ENCODE measurements at places on chromosomes 12 and 14.

DNA sequence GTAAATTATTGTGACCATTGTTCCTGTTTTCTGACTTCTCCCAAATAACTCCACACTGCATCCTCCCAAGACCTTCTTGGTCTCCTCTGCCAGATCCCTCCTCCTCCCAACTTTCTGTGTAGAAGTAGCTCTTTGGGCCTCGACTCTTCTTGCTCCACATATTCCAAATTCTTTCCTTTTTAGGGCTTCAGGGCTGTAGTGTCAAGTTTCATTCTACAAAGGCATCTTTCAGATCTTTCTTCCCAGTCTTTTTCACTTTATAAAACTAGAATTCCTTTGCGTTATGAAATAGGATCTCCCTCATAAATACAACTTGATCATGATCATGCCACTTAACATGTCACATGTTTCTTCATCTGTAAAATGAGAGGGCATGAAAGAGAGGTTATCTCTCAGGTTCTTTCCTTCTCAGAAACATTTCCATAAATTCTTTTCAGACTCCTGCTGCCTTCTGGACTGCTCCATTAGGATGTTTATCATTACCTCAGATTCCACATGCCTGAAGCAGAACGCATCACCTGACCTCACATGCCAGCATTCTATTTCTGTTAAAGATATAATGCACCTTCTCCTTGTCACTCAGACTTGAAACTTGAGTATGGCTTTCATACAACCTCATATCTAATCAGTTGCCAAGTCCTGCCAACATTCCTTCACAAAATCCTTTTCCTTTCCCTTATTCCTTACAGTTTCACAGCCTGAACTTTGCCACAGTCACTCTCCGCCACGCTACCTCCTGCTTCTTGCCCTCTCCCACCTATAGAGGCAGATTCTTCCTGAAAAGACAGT is 8.5 kb downstream of the SLC38A1 start:
- peak; percentile 27 for DNase-seq

GRCh38 chr12:82673698-82674097 is 13.0 kb upstream of the TMTC2 start:
- no peak for DNase-seq

DNA sequence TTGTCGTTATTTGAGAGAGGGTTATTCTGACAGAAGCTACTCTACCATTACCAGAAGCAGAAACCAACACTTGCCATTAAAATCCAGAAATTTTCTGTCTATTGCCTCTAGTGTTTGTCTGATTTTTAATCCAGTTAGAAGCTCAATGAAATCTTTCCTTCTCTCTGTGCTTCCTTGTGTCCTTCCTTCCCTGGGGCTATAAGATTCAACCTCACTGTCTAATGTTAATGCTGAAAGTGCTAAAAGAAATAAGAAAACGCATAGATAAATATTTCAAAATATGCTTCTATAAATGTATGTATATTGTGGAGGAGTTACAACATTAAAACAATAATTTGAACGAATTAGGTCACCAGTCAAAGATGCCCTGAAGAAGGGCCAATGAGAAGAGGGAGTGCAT is 120.8 kb downstream of the SEC23A start:
- no peak for DNase-seq

GRCh38 chr12:52846356-52846970 is 2.3 kb downstream of the KRT78 start:
- DNase-seq = no peak

GRCh38 chr14:24741871-24742270 is 107.9 kb upstream of the GZMB start:
- DNase-seq = no peak

DNA sequence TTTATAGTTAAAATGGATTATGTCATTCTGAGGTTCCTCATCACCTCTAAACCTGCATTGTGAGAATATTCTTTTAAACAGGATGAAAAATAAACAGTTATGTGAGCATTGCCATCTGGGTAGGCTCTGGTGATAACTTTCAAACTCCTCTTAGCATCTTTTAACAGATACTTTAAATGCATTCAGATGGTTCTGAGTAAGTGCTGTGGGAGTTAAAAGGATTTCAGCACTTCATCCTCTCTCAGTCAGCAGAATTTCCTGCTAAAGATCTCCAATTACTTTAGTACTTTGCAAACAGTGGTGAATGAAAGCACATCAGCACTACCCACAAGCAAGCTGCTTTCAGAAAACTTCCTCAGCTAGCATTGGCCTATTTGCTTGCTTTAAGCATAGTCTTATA is 59.3 kb upstream of the TMTC1 start:
- DNase-seq = no peak

- peak; percentile 14 for DNase-seq
These were observed 58.6 kb upstream of the TMEM263 start for GRCh38 chr12:106897082-106897481.

DNA sequence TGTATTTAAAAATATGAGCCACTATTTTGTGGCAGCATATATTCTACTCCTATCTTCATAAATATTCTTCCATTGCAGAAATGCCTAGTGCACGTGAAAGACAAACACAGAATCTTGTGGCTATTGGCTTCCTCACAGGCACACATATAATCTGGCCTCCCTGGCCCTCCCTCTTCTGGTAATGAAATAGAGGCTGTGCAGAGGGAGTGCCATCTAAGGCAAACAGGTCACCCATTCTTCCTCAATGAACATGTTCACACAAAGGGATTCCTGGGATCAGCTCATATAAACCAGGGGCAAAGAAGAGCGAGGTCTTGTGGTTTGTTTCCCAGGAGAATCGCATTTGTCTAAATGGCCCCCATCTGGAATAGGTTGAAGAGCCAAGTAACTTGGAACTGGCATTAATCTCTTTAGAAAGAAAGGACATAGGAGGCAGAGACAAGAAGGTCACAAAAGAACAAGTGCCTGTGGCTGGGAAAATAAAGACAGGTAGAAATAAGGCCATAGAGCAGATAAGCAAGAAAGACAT is 171.6 kb upstream of the PTPRQ start:
- DNase-seq = no peak

DNA sequence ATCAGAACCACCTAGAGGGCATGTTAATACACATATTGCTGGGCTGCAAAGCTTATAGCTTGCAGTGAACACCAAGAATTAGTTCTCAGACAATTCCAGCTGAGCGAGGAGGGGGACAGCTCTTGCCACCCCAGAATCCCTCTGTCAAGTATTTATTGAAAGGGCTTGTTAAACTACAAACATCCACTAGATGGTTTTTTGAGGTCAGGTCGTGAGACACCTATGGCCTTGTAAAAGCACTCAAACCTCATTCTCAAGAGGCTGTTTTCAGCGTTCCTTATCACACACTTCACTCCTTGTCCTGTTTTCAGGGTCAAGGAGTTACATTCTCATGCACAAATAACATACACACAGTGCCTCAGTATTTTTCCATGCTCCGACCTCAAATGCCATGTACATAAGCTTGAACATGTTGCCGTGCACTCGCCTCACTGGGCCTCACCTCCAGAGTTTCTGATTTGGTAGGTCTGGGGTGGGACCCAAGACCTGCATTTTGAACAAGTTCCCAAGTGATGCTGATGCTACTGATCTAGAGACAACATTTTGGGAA is 98.8 kb upstream of the PTPRR start:
- no peak for DNase-seq

DNA sequence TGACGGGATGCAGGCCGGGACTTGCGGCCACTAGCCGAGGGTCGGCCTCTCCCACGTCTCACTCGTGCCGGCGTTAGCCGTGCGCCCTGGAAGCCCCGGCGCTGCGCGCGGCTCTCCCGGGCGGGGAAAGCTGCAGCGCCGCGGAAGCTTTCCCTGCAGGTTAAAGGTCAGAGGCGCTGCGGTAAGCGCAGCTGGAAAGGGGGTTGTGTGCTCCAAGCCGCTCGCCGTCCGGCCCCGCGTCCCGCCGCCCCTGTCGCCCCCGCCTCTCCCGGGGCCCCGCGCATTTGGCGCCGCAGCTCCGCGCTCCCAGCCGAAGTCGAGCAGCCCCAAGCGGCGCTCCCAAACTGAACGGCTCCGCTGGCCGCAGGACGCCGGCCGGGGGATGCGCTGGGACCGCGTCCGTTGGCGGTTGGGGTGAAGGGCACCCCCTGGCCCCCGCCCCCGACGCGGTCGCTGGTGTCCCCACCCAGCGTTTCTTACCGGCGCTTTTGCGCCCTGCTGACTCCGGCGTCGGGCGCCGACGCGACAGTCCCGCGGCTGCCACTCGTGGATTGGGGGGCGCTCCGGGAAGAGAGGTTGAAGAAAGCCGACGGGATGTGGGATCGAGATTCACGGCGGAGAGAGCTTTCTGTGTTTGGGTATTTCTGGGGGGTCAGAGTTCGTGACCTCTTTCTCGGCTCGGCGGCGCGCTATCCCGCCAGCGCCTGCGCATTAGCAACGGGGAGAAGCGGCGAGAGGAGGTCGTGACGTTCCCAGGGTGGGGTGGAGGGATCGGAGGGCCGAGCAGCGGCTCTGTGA is at the start of gene NR2C1:
TSS of gene NR2C1 (minus strand) at position 719 of the 798 bp plus-strand sequence. CDS start 6,234 bp downstream, outside the sequence.
- DNase-seq = peak; percentile 93

- no peak for DNase-seq
These were observed 15.7 kb upstream of the MAPKAPK5 start for GRCh38 chr12:111826316-111826715.

DNA sequence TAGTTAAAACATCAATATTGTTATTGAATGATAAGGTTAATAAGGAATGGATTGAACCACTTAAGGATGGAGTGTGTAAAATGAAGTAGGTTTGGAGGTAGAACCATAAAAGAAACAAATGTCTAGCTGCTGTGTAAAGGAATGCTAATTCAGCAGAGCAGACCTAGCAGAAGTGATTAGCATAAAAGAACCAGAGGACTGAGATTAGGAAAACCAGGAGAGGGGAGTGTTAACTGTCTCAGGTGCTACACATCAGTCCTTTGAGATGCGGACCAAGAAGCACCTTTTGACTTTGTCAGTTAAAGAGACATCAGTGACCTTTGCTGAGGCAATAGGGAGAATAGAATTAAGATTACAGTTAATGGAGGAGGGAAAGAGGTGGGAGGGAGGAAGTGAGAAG is 84.5 kb downstream of the PLEKHA5 start:
- DNase-seq = no peak

DNA sequence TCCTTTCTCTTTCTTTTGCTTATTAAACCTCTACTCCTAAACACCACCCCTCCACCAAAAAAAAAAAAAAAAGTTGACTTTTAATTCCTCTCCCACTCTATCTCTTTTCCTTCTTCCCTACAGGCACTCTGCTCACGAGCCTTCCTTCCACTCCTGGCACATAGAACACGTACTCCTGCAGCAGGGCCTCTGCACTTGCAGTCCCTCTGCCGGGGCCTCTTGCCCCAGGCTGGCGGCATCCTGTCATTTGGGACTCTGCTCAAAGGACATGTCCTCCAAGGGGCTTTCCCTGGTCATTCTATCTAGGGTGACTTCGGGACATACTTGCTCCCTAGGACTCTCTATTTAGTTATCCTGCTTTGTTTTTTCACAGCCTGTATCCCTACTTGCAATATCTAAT is 7.7 kb downstream of the FOS start:
- DNase-seq = no peak

- DNase-seq = no peak
These were observed 51.8 kb upstream of the HIF1A start for GRCh38 chr14:61643555-61643954.

GRCh38 chr14:33794791-33795305 is 156.0 kb downstream of the EGLN3 start:
- no peak for DNase-seq

DNA sequence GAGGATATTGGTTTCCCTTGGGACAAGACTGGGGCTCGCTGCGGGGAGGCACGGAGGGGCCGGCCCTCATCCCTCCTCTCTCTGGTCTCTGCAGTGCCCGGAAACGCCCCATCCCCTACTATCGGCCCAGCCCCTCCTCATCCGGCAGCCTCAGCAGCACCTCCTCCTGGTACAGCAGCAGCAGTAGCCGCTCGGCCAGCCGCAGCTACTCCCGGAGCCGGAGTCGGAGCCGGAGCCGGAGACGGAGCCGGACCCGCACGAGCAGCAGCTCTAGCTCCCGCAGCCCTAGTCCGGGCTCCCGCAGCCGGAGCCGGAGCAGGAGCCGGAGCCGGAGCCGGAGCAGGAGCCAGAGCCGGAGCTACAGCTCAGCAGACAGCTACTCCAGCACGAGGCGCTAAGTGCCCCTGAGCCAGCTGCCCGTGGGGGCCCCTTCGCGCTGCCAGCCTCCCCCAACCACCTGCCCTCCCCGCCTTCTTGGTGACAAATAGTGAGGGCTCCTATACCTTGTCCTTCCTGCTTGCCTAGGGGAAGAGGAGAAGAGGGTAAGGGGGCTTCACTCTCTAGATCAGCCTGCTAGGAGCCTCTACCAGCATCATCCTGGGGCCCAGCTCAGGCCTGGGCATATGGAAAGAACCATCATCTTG is 22.2 kb upstream of the HSPB8 start:
- DNase-seq = no peak

GRCh38 chr14:62031504-62031903 is 269.3 kb downstream of the SNAPC1 start:
- no peak for DNase-seq

GRCh38 chr14:79686196-79686595 is 525.1 kb downstream of the DIO2 start:
- no peak for DNase-seq

GRCh38 chr12:29081101-29081500 is 68.0 kb upstream of the FAR2 start:
- DNase-seq = no peak

DNA sequence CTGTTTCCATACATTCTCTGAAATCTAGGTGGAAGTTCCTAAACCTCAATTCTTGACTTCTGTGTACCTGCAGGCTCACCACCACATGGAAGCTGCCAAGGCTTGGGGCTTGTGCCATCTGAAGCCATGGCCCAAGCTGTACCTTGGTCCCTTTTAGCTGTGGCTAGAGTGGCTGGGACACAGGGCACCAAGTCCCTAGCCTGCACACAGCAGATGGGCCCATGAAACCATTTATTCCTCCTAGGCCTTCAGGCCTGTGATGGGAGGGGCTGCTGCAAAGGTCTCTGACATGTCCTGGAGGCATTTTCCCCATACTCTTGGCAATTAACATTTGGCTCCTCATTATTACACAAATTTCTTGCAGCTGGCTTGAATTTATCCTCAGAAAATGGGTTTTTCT is 40.0 kb upstream of the COCH start:
- no peak for DNase-seq

DNA sequence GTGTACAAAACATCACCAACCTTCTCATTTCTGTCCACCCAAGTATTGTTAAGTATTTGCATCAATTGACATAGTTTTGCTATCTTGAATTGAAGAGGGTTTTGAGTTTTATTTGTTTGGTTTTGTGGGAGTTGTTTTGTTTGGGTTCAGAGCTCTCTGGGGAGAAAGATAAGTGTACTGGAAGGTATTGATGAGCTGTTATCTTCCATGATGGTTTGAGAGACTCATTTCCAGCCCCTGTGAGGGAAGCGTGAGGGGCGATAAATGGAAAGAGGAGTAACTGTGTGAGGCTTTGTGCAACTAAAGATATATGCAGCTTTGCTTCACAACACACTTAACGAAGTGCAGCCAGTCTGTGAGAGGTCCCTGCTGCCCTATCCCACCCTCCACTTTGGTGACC is 15.7 kb upstream of the CIPC start:
- no peak for DNase-seq

GRCh38 chr12:126051611-126052107 is 986.4 kb downstream of the AACS start:
- no peak for DNase-seq

GRCh38 chr12:107064243-107064642 is 29.1 kb downstream of the CRY1 start:
- DNase-seq = no peak

- peak; percentile 74 for DNase-seq
These were observed 15.8 kb upstream of the ANKRD9 start for GRCh38 chr14:102525219-102525928.

GRCh38 chr12:109458771-109459208 is 18.3 kb downstream of the KCTD10 start:
- no peak for DNase-seq

GRCh38 chr12:120668091-120668867 is 18.7 kb upstream of the MLEC start:
- no peak for DNase-seq

Data from SJCRH30 (cell line).